Dermis microvascular lymphatic vessel endothelial cell (primary cell): ENCODE measurements at places on chromosomes 5 and 9. TPM values are rescaled to one million over a fixed set of nuclear protein-coding genes. Genes with fewer than 3 reads are reported as not detected.

The PCDHA10 gene
- total RNA-seq: under 0.01 and 0.13 TPM in 2 replicates

The OCLN gene
- 0.90 and 1.5 TPM in 2 replicates for total RNA-seq

The TMC1 gene
- 0.25 and 0.26 TPM in 2 replicates for total RNA-seq

The MTX3 gene
- total RNA-seq: 5.9 and 6.2 TPM in 2 replicates

The PTGES gene
- total RNA-seq: 0.25 and 0.26 TPM in 2 replicates

The DIRAS2 gene
- 0.39 and 2.7 TPM in 2 replicates for total RNA-seq
